ENCODE measurements at places on chromosomes 1 and 21. TPM values are rescaled to one million over a fixed set of nuclear protein-coding genes. Genes with fewer than 3 reads are reported as not detected.

DNA sequence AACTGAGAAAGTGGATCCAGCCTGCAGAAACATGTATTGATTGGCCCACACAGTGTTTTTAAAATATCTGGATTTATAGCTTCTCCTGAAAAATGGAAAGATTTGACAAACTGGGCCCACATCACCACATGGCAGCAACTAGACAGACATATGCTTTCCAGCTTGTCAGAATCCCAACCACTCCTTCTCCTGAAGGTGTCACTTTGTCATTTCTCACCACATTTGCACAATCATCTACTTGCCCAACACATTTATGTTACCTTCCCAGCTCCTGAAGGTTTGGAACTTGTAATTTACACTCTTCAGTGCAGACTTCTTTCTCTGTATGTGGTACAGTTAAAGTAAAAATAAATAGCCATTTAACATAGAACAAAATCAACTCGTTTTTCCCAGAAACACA, 126.1 kb upstream of the KIAA1614 start:
- DNase-seq = no peak

GRCh38 chr1:177135250-177135649, 29.3 kb downstream of the ASTN1 start:
- DNase-seq = no peak

DNA sequence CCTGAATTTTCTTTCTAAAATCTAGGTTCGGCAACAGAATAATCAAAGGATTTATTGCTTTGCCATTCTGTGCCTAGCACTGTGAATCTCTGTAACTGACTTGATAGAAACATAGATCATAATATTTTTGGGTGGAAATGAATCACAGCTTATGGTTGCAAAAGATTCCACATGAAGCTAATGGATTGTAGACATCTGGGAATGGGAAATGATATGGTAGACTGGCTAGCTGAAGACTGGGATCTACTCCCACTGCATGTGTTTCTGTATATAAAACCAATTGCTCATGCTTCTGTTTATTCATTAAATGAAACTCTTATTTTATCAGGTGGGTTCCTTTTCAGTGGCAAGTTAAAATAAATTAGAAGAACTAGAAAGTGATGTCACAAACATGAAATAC, 395.6 kb downstream of the ST6GALNAC3 start:
- no peak for DNase-seq

DNA sequence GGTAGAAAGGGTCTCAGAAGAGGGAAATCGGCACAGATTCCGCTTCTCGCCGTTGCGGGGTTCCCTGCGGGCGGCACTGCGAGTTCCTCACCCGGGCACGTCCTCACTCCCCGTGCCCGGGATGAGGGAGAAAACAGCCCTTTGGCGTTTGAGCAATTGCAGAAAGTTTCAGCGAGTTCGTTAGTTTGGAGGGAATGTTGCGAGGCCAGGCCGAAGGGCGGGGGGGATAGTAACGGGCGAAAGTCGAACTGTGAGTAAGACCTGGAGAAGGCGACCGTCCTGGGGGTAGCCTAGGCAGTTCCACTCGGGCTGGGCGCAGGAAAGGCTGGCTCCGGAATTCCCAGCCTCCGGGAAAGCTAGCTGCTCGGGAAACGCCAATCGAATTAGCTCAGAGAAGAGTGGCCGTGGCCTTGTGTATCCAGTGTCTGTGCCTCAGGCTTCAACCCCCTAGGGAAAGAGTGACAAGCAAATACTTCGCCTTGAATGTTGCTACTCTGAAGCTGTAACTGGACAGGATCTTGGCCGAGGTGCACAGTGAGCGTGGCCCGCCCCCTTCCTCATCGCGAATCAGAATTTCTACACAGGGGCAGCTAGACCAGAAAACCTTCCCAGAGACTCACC, 787 bp downstream of the PTGFR start:
- DNase-seq = peak; percentile 17

DNA sequence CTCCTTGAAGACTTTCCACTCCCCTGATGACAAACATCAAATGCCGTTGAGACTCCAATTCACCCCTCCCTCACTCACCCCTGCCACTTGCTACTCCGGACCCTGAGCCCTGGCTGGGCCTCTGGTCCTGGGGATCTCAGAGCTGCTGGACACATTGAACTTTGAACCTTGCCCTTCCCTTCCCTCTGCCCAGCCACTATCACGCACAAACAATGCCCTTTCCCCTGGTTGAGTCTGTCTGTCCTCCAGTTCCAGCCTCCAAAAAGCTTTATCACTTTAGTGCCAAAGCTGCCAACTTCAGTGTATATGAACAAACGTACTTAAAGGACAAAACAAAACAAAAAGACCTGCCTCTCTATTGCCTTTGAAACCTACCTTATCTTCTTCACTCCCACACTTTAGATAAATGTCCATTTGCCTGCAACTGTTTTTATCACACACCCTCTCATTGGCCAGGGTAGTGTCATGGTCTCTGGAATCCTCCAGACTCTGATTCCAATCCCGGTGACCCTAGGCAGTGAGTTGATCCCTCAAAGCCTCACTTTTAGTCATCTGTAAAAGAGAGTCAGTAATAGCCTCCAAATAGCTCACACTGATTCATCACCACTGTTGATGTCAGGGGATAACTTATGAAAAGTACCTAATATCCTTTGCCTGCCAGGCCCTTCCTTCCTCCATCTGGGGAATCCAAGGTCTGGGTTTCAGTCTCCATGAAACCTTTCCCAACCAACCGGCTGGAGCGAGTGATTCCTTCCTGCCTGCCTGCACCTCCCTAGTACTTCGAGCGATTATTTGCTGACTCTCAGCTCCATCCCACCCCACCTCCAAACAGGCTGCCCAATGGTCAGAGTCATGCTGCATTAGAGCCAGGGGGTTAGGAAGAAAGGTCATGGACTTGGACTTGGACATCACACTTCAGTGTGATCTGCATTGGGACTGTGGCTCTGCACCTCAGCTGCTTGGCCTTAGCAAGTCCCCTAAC, 15.9 kb upstream of the SPOCD1 start:
- no peak for DNase-seq

DNA sequence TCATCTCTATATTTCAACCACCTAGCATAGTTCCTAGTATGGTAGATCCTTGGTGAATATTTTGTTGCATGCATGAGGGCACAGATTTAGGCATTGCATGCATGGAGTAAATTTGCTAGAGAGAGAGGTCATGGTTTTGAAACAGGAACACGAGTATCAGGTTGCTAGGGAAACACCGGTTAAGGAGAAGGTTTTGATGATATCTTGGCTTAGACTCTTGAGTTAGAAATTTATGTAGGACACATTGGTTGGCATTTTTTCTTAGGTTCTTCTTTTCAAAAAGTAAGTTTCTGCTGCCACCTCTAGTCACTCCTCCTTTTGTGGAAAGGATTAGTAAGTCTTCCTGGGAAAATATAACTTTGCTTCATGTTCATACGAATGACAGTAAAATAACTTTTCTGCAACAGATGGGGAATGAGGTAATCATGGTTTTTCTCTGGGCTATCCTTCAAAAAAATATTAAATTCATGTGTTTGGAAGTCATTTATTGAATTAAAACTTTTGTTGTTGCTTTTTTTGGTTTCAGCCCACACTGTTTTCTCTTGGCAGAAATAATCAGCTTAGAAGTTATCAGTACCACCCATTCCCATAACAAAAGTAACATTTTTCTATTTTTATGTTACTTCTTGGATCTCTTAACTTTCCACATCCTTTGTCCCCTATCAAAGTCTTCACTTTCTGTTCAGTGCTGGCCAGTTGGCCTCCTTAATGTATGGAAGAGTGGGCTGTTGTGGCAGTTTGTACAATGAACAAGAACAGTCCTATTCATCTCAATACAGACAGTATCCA, 97.3 kb downstream of the PLA2G4A start:
- peak; percentile 4 for DNase-seq

- DNase-seq = no peak
These were observed 16.9 kb downstream of the ACTRT2 start for GRCh38 chr1:3038113-3038551.

DNA sequence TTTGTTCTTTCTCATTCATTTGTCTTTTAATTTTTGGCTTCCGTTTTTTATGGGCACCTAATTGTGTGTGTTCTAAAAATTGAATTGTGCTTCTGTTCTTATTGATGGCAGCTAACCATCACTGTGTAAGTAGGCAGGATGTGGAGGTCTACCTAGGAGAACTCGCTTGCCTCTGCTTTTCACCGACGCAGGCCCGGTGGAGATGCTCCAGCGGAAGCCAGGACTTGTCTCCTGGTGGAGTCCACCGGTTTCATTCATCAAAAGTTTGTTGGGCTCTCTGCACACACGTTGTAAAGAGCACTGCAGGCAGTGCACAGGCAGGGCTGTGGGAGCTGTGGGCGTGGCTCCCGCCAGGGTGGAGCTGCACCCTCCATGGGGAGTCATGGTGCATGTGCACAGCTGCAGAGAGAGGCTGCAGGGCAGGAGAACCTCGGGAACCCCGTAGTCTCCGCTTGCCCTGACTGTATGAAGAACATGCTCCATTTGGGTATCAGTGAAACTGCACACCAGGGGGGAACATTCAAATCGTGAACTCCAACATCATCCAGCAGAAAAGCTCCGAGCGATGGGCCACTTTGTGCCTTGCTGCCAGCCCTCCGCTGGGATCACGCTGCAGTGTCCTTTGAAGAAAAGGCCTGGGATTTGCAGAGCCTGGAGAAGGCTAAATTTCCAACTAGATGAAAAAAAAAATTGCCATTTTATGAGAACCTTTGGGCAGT, 6.0 kb upstream of the C1orf174 start:
- DNase-seq = no peak

- no peak for DNase-seq
These were observed 308.7 kb upstream of the PRMT6 start for GRCh38 chr1:106747791-106748190.

DNA sequence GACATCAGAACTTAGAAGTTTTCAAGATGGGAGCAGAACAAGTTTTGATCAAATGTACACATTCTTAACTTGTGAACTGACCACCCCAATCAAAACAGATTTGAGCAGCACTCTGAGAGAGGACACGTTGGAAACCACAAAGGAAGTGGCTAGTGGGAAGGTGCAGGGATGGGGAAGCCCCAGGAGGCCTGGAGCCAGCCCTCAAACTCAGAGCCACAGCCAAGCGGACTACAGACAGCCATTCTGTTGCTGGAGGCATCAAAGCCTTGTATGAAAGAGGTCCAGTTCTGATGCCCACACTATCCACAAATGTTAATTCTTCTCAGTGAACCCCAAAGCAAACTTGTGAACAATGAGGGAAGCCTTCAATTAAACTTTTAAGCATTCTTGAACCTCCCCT, 143.6 kb upstream of the RAB4A start:
- DNase-seq = no peak

GRCh38 chr1:110462964-110463363, 12.0 kb downstream of the PROK1 start:
- DNase-seq = no peak

DNA sequence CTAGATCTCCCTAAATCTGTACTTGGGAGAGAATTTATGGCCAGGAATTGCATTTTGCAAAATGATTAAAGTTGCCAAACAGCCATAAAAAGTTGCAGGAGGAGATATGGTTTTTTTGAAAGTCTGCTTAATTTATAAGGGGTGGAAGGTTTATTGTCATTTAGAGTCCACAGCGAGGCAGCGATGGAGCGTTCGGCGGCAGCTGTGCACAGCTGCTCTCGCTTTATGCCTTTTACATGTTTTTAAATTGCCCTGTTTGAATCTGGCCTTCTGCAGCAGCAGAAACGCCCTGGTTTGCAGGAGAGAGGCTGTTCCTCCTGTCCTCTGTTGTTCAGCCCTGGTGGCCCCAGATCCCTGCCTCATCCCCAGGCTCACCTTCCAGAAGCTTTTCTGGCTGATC, 144.9 kb upstream of the POU3F1 start:
- DNase-seq = peak; percentile 83

DNA sequence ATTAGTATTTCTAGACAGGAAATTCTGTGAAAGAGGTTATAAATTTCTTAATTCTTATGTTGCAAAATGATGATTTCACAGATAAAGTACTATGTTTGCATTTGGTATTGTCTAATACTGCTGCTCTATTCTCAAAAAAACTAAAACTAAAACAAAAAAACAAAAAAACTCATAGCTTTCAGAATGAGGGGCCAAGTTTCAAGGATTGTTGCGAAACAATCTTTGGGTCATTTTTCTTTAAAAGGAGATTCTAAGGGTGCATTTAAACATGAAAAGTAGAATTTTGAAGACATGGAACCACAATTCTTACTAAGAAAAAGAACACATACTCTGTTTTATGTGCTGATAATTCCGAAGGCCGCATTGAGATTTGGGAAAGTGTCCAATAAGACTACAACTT, 645.1 kb downstream of the ADGRL2 start:
- no peak for DNase-seq

Gene PODN
- polyA plus RNA-seq = 1.7 TPM

Gene TCEA3
- 51.8 TPM for polyA plus RNA-seq

All from renal pelvis (tissue), 12 donors.